Activated T-helper 17 cell treated with anti-CD3 and anti-CD28 coated beads, Interleukin-2, amount 50 U/mL, for 72 hours (primary cell): ENCODE measurements at places on chromosomes 12 and 14. TPM values are rescaled to one million over a fixed set of nuclear protein-coding genes. Genes with fewer than 3 reads are reported as not detected.
A peak's percentile ranks its signal among the peaks of the same experiment; 100 is the strongest.

- no peaks in the 10 kb centered on the region for H3K27me3 ChIP-seq
- peaks cover 3% of the 10 kb centered on the region for H3K36me3 ChIP-seq
- H3K27ac ChIP-seq: peak overlapping the region; percentile 94
- peaks cover 57% of the 10 kb centered on the region for H3K4me1 ChIP-seq
- peak; percentile 35 for ATAC-seq
Observed at GRCh38 chr14:68781161-68782021, 11.5 kb downstream of the ZFP36L1 start.

DNA sequence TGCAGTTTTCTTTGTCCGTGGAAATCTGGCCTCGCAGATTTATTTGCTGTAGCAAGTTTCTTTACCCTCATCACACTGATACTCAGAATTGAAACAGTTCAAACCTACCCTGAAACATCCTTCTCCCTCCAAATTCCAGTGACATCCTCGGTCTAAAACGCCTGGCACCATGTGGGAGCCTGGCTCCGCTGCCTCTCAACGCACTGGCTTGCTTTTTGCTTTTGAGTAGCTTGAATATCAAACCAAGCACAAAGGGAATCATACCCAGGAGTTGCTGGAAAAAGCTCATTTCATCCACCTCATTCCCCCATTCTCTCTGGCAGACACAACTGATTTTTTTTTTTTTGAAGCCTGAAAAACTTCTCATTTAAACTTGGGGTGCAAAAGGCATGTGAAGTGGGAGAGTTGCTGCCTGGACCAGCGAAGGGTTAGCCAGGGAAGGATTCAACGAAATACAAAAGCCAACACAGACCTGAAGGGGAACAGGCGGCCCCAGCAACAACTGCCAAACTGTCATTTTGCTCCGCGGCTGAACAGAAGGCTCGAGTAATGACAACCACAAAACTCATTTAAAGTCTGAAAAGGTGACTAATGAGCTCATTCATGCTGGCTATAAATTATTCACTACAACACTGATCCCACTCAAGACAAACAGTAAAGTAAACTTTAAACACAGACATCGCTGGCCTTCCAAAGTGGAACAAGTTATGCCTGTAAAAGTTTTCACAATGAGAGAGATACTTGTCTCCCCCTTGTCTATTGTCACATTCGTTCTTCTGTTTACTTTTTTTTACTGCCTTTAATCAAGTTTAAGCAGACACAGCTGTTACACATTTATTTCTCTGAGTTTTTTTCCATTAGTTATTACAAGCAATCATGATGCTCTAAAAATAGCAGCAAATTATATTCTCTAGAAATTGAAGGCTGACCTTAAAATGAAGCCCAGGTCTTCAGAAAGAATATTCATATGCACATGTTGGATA, 12.5 kb upstream of the FOXN3 start:
- peaks cover 6% of the 10 kb centered on the region for H3K36me3 ChIP-seq
- H3K4me3 ChIP-seq: peak overlapping the region; percentile 87
- peak; percentile 61 for ATAC-seq
- H3K27me3 ChIP-seq: no peaks in the 10 kb centered on the region

GRCh38 chr12:100955139-100955538, 160.6 kb downstream of the ANO4 start:
- H3K27me3 ChIP-seq: no peaks in the 10 kb centered on the region
- H3K4me1 ChIP-seq: no peaks in the 10 kb centered on the region
- no peak overlapping the region for H3K4me3 ChIP-seq
- no peak overlapping the region for H3K27ac ChIP-seq
- ATAC-seq: no peak
- no peaks in the 10 kb centered on the region for H3K36me3 ChIP-seq

DNA sequence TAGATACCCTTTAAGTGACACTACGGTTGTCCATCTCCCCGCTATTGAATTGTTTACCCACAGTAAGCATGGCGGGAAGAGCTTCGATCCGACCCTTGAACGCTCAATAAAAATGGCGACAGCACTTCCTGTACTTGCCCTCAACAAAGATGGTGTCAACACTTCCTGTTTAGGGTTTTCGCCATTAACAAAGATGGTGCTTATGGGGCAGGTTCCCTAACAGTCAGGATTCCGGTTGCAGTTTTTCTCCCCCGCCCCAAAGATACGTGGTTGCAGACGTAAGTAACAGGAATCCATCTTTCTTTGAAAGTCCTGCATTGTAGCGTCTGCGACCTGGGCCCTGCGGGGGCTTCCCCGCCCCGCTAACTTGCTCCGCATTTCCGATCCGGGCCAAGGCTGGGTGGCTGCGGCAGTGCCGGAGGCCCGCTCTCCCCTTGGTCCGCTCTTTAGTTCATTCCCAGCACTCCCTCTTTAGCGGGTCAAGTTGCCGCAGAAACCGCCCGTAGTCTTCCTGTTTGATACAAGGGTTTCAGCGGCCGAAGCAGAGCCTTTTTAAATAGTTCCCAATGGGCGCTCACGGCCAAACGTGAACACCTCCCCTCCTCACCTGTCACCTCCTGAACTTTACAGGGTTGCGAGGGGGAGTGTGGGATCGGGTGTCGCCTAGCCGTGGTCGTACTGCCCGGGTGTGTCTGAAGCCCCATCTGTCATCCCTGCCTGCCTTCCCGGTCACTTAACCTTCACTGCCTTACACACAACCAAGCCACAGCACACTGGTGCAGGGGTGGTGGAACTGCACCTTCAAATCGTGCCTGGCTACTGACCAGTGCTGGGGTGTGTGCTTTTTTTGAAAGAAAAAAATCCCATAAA, at the start of gene CRADD:
TSS of gene CRADD (plus strand) at position 181 of the 870 bp plus-strand sequence.
- peaks cover 3% of the 10 kb centered on the region for H3K27me3 ChIP-seq
- ATAC-seq: peak; percentile 95
- peak within 1 kb of the TSS; percentile 94 for H3K4me3 ChIP-seq
- peak within 1 kb of the TSS; percentile 98 for H3K27ac ChIP-seq
- peaks cover 9% of the 10 kb centered on the region for H3K36me3 ChIP-seq

GRCh38 chr12:84772281-84772680, 140.3 kb downstream of the SLC6A15 start:
- no peak overlapping the region for H3K4me3 ChIP-seq
- no peaks in the 10 kb centered on the region for H3K36me3 ChIP-seq
- H3K27ac ChIP-seq: no peak overlapping the region
- no peaks in the 10 kb centered on the region for H3K4me1 ChIP-seq

- no peak overlapping the region for H3K4me3 ChIP-seq
- H3K27me3 ChIP-seq: peaks cover 25% of the 10 kb centered on the region
- H3K36me3 ChIP-seq: no peaks in the 10 kb centered on the region
- H3K4me1 ChIP-seq: no peaks in the 10 kb centered on the region
Observed at GRCh38 chr14:50920482-50921230, 23.6 kb downstream of the PYGL start.

GRCh38 chr12:112164011-112164660, 38.8 kb downstream of the TRAFD1 start:
- peaks cover 41% of the 10 kb centered on the region for H3K36me3 ChIP-seq
- no peaks in the 10 kb centered on the region for H3K27me3 ChIP-seq

DNA sequence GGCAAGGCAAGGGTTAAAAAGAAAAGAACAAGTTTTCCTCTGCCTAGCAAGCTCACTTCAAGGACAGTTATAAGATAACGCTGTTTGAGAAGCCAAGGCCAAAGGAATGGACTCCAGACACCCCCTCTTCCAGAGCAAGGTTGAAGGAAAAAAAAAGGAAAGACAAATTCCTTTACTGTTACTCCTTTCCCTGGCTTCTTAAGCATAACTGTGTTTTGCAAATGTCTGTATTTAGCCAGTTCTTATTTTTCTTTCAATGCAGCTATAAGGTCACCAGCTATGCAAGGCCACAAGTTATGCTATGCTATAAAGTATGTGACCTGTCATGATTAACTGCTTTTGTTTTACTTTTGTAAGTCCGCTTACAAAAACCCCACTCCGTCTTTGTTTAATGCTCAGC, 26.6 kb downstream of the ZNF410 start:
- peaks cover 96% of the 10 kb centered on the region for H3K36me3 ChIP-seq
- H3K4me3 ChIP-seq: no peak overlapping the region
- ATAC-seq: no peak
- H3K27ac ChIP-seq: no peak overlapping the region
- peaks cover 5% of the 10 kb centered on the region for H3K4me1 ChIP-seq

GRCh38 chr12:6937481-6938352, 5.9 kb upstream of the RNU7-1 start:
- peak; percentile 97 for ATAC-seq
- H3K27ac ChIP-seq: peak overlapping the region; percentile 98
- H3K4me3 ChIP-seq: peak overlapping the region; percentile 89
- H3K4me1 ChIP-seq: peaks cover 26% of the 10 kb centered on the region
- peaks cover 84% of the 10 kb centered on the region for H3K36me3 ChIP-seq
- no peaks in the 10 kb centered on the region for H3K27me3 ChIP-seq

- no peaks in the 10 kb centered on the region for H3K36me3 ChIP-seq
- H3K4me3 ChIP-seq: no peak overlapping the region
- H3K27me3 ChIP-seq: no peaks in the 10 kb centered on the region
- peak; percentile 28 for ATAC-seq
- H3K27ac ChIP-seq: no peak overlapping the region
Observed at GRCh38 chr14:104891121-104891551, 26.1 kb downstream of the CEP170B start.

- H3K27ac ChIP-seq: no peak overlapping the region
- no peaks in the 10 kb centered on the region for H3K27me3 ChIP-seq
- no peak for ATAC-seq
- no peaks in the 10 kb centered on the region for H3K36me3 ChIP-seq
Observed at GRCh38 chr12:38890102-38890855, 15.1 kb downstream of the CPNE8 start.

GRCh38 chr12:13942826-13943225, 38.6 kb downstream of the GRIN2B start:
- no peak overlapping the region for H3K27ac ChIP-seq
- no peak overlapping the region for H3K4me3 ChIP-seq

- H3K4me1 ChIP-seq: no peaks in the 10 kb centered on the region
- no peaks in the 10 kb centered on the region for H3K27me3 ChIP-seq
- ATAC-seq: no peak
- H3K36me3 ChIP-seq: no peaks in the 10 kb centered on the region
- H3K4me3 ChIP-seq: no peak overlapping the region
Observed at GRCh38 chr12:80684077-80684495, 23.3 kb upstream of the MYF6 start.

- peak overlapping the region; percentile 99 for H3K27ac ChIP-seq
- ATAC-seq: no peak
- peaks cover 38% of the 10 kb centered on the region for H3K4me1 ChIP-seq
Observed at GRCh38 chr14:73888460-73888725, 1.7 kb downstream of the ZNF410 start.

- H3K4me1 ChIP-seq: peaks cover 17% of the 10 kb centered on the region
- peaks cover 24% of the 10 kb centered on the region for H3K36me3 ChIP-seq
- H3K27me3 ChIP-seq: no peaks in the 10 kb centered on the region
- no peak overlapping the region for H3K4me3 ChIP-seq
- peak; percentile 64 for ATAC-seq
Observed at GRCh38 chr12:50149311-50149710, 17.9 kb downstream of the CERS5 start.

DNA sequence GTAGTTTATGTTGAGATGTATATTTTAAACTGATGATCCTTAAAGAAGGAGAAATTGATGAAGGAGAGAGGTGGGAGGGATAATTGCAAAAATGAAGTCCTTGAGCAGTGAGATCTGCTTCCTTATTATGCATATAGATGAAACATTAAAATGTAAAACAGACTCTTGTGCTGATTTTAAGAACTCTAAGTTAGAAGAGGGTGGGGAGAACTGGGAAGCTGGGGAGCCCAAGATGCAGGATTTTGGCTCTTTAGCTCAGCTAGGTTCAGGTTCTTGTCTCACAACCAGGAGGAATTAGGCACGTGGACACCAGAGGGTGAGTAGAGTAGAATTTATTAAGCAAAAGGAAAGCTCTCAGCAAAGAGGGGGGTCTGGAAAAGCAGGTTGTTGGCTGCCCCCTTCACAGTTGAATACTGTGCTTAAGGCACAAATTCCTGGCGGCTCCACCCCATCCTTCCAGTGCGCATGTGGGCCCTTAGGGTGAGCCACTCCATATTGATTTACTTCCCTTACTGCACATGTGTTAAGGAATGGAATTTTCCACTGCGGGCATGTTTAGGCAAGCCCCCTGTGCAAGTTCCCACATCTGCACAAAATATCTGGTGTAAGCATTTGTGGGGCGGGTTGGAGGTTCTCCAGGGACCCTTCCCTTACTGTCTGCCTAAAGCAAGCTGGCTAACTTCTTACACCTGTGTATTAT, 141.9 kb downstream of the BICD1 start:
- no peak overlapping the region for H3K4me3 ChIP-seq
- H3K27me3 ChIP-seq: no peaks in the 10 kb centered on the region
- H3K36me3 ChIP-seq: no peaks in the 10 kb centered on the region
- H3K4me1 ChIP-seq: peaks cover 2% of the 10 kb centered on the region
- no peak for ATAC-seq

GRCh38 chr14:95290871-95291431, 28.8 kb downstream of the CLMN start:
- H3K27ac ChIP-seq: no peak overlapping the region
- ATAC-seq: no peak
- no peaks in the 10 kb centered on the region for H3K36me3 ChIP-seq
- H3K4me3 ChIP-seq: no peak overlapping the region
- no peaks in the 10 kb centered on the region for H3K4me1 ChIP-seq
- H3K27me3 ChIP-seq: peaks cover 33% of the 10 kb centered on the region

- H3K36me3 ChIP-seq: no peaks in the 10 kb centered on the region
- ATAC-seq: peak; percentile 97
- H3K4me1 ChIP-seq: peaks cover 34% of the 10 kb centered on the region
- H3K4me3 ChIP-seq: peak overlapping the region; percentile 53
- no peaks in the 10 kb centered on the region for H3K27me3 ChIP-seq
Observed at GRCh38 chr14:94008234-94008633, 11.1 kb downstream of the CCDC197 start.

DNA sequence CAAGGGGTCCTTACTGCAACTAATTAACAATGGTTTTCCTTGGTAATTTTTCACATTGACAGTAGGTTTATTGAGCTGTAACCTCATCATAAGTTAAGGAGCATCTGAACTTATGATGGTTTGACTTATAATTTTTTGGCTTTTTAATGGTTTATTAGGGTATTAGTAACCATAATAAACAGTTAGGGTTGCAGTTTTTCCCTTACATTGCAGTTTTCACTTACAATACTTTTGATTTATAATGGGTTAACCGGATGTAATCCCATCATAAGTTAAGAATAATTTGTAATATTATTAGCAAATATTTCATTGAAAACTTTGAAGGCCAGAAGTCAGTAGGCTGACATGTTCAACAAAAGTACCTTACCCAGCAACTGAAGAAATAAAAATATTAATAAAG, 811.6 kb downstream of the TRHDE start:
- no peaks in the 10 kb centered on the region for H3K36me3 ChIP-seq
- H3K4me1 ChIP-seq: no peaks in the 10 kb centered on the region
- no peaks in the 10 kb centered on the region for H3K27me3 ChIP-seq
- H3K4me3 ChIP-seq: no peak overlapping the region
- H3K27ac ChIP-seq: no peak overlapping the region
- ATAC-seq: no peak

The DACT1 gene
- 2.8 TPM for total RNA-seq

The ART4 gene
- total RNA-seq: not detected

The COX8C gene
- total RNA-seq: not detected

The CCDC198 gene
- not detected for total RNA-seq

The PPTC7 gene
- total RNA-seq: 36.7 TPM

The TAS2R46 gene
- 3.1 TPM for total RNA-seq

The GALNT9 gene
- 0.34 TPM for total RNA-seq
